ENCODE measurements at places on chromosomes 7 and 10. TPM values are rescaled to one million over a fixed set of nuclear protein-coding genes. Genes with fewer than 3 reads are reported as not detected.

- no peak for DNase-seq
These were observed 65.5 kb downstream of the GRB10 start for GRCh38 chr7:50717181-50717580.

- no peak for DNase-seq
These were observed 529.5 kb upstream of the SEMA3D start for GRCh38 chr7:85716353-85716752.

GRCh38 chr10:31866118-31866670 is 62.4 kb downstream of the ARHGAP12 start:
- DNase-seq: no peak

DNA sequence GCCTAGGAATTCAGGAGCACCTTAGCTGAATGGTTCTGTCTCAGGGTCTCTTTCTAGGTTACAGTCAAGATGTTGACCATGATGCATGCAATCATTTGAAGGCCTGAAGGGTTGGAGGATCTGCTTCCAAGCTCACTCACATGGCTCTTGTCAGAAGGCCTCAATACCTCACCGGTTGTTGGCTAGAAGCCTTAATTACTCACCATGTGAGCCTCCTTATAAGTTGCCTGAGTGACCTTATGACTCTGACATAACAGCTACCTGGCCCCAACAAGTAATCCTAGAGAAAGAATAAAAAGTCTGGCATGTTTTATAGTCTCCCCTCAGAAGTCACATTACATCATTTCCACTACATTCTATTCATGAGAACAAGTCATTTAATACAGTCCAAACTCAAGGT is 3.4 kb upstream of the C1GALT1 start:
- no peak for DNase-seq

GRCh38 chr10:29839826-29840515 is 205.2 kb upstream of the SVIL start:
- DNase-seq: no peak

COL17A1 gene
- total RNA-seq: not detected

SPDYE8 gene
- not detected for total RNA-seq
